ENCODE measurements at places on chromosomes 7 and 10. TPM values are rescaled to one million over a fixed set of nuclear protein-coding genes. Genes with fewer than 3 reads are reported as not detected.
A peak's percentile ranks its signal among the peaks of the same experiment; 100 is the strongest.

DNA sequence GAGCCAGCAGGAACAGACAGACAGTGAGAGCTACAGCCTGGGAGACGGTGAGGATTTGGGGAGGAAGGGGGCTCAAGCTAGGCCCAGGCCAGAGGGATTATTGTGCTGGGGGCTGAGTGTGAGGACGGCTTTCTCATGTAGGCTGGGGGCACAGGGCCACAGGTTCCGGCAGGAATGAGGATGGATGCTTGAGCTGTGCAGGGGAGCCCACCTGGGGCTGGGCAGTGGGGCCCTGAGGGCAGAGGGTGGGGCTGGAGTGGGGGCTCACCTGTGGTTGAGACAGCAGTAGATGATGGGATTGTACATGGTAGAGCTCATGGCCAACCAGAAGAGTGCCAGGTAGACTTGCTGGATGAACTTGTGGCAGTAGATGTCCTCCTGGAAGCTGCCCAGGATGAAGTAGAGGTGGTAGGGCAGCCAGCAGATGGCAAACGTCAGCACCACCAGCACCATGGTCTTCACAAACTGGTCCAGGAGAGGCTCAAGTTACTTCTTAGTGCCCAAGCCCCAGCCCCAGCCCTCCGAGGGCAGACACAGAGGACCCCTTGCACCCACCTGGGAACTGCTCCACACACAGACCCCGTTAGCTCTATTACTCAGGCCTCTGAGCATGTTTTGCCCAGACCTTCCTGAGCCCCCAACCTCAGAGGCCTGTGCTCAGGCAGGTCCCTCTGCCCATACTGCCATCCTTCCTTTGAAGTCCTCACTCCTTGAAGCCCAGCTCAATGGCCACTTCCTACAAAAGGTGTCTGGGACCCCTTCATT is 9.7 kb downstream of the TACR2 start:
- H3K4me3 ChIP-seq = no peak overlapping the region
- no peak for DNase-seq
- no peaks in the 10 kb centered on the region for H3K27me3 ChIP-seq

The BICC1 gene
- total RNA-seq = 24.3 TPM

DNA sequence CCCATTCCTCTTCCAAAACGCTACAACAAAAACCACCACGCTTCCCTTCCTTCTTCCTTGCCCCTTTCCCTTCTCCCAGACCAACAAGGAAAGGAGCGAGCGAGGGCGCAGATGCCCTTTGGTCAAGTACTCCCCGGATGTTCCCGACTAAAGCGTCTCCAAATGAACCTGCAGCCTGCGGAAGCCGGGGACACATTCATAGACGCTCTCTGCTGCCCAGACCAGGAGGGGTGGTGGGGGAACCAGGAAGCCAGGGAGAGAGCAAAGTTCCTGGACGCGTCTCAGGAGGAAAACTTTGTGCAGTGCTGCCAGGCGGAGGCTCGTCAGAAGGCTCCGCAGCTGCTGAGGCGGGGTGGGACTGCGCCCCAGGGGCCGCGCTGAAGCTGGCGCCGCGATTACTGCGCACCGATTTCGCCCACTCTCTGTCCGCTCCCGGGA is 754 bp downstream of the SEMA3D start:
- peak overlapping the region; percentile 86 for H3K27ac ChIP-seq
- peak; percentile 50 for DNase-seq
- H3K27me3 ChIP-seq = peaks cover 4% of the 10 kb centered on the region
- H3K4me3 ChIP-seq = peak overlapping the region; percentile 73
- no peaks in the 10 kb centered on the region for H3K4me1 ChIP-seq
- H3K36me3 ChIP-seq = no peaks in the 10 kb centered on the region

DNA sequence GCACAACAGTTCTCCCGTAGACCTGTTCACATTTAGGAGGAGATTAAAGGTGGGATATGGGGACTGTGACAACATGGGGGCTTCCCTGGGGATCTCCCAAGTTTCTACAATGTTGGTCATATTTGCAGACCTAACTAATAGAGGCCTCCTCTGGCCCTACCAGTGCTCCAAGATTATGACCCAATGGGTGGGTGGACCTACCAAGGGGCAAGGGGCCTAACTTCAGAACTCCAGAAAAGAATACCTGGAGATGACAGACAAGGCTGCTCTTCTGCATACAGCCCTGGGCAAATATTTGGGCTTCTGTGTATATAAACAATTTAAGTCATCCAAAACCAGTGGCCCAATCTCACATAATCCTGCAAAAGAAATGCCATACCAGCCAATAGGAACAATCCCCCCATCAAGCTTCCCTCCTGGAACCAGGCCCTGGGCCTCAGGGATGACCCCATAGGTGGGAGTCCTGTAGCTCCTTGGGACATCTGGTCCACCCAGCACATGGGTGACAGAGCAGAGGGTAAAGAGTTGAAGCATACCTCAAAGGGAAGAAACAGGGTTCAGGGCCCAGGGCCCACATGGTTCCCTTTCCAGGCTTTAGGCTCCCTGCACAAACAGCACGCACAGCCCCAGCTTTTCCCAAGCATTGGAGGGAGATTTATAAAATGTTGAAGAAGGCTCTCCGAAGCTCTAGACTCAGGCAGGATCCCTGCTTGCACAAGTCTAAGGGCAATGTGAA is 86.1 kb upstream of the CHST15 start:
- no peak overlapping the region for H3K4me3 ChIP-seq
- no peak overlapping the region for H3K27ac ChIP-seq
- H3K4me1 ChIP-seq = no peaks in the 10 kb centered on the region
- H3K27me3 ChIP-seq = no peaks in the 10 kb centered on the region
